Inflammatory macrophage treated with lipopolysaccharide for 1 hour (primary cell): ENCODE measurements at places on chromosomes 7 and 10.

DNA sequence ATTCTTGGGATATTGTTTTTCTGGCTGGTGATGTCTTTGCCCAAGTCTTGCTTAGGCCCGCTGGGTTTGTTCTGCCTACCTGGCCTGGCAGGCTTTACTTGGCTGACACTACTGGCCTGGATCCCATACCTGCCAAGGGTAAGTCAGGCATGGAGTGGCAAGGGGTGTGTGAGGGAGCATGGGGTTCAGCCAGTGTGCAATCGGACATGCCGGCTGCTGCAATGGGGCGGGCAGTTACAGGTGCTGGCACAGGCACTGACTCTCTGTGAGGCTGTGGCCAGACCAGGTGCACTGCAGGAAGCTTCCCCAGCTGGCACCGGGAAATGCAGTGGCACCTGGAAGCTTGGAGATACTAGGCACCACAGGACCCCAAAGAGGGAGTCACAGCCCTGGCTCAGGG is 168.4 kb downstream of the PON1 start:
- no peak for DNase-seq

DNA sequence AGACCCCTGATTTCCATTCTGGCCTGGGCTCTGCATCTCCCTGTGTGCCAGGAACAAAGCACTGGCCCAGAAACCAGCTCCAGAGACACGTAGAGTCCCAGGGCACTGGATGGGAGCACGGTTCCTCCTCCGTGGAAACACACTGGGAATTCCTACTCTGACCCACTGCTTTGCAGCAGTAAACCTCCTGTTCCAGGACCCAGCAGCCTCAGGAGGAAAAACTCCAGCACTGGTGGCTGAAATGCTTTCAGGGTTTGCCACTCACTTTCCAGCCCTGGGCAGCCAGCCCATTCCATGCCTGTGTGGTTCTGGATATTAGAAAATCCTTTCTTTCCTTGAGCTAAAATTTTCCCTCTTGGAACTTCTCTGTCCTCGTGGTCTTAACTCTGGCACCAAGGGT is 58.0 kb downstream of the FAM171A1 start:
- DNase-seq, result no peak

- no peak for DNase-seq
Measured at GRCh38 chr10:31322647-31323046, 3.6 kb downstream of the ZEB1 start.

- no peak for DNase-seq
Measured at GRCh38 chr7:134771889-134772288, 7.5 kb upstream of the CALD1 start.

GRCh38 chr10:34792881-34793280 is 22.2 kb downstream of the PARD3 start:
- DNase-seq, result no peak

DNA sequence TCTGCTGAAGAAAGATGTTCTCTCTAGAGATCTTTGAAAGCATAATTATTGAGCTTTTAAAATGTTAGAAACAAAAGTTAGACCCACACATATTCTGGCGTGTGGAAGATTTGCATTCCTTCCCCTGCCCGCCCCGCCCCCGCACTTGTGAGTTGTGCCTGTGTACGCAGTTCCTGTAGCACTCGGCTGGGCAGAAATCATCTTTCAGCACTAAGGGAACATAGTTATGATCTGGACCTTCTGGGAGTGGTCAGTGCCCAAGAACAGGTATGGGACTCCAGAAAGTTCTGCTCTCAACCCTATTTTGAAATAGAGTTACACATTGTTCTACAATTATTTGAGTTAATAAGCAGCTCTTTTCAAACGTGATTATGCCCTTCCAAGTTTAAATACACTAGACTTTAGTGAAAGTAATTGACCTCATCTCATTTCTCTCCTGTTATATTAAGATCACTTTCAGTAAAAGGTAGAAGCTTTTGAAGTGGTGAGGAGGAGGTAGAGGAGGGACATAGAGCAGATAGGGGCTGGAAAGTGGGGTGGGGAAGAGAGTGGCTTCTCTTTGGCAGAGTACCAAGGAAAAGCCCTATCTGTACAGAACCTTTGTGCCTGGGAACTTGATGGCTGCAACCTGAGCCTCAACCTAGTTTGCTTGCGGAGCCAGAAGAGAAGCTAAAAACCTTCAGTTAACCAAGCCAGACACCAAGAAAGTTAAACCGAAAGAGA is 5.7 kb downstream of the BLVRA start:
- peak; percentile 85 for DNase-seq

GRCh38 chr10:95881316-95881715 is 26.5 kb upstream of the CC2D2B start:
- DNase-seq, result no peak
